ENCODE measurements at places on chromosomes 16 and 17.

DNA sequence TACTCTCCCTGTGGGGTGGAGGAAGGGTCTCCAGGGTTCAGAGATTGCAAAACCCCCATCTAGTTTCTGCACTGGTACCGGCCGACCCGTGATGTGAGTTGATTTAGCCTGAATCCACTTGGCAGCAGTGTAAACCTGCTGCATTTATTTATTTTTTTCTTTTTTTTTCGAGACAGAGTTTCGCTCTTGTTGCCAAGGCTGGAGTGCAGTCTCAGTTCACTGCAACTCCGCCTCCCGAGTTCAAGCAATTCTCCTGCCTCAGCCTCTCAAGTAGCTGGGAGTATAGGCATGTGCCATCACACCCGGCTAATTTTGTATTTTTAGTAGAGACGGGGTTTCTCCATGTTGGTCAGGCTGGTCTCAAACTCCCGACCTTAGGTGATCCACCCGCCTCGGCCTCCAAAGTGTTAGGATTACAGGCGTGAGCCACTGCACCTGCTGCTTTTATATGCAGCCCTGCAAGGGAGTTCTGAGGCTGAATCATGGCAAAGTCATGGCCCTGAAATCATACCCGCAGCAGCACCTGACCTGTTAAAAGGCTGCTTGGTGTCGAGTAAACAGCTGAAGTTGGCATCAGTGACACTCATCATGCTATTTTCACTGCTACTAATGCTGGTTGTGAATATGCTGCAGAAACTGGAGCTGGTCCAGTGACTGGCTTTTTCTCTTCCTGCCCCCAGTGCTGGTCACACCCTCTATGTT is 21.4 kb downstream of the DEXI start:
- DNase-seq, result no peak

DNA sequence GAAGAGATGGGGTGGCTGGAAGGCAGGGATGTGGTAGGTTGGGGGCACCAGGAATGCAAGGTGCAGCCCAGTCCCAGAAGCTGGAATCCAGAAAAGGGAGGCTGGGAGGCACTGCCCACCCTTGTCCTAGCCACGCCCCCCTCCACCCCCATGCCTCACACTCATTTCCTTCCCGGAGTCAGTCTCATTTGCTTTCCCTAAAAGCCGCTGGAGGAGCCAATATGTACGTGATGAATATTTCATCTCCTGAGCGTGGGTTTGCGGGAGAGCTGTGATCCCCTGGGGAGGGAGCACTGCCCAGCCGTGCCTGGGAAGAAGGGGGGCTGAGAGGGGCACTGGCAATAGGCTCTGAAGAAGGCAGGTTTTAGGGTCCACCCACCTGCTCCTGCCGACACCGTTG is 124.5 kb upstream of the LHX1 start:
- no peak for DNase-seq

DNA sequence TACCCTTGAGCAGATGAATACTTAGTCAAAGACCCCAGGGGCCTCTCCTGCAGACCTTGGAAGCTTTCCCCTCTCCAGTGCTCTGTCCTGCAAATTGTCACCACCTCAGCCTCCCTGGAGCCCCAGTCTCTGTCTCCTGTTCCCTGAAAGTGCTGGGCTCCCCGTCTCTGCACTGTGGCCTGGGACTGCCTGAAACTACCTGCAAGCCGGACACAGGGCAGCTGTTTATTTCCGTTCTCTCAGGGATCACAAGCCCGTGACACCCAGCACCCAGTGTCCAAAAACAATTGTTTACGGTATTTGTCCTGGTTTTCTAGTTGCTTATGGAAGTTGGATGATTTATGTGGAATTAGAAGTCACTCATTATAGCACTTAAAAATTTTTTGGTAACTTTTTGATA is 81.6 kb upstream of the CHMP6 start:
- no peak for DNase-seq

DNA sequence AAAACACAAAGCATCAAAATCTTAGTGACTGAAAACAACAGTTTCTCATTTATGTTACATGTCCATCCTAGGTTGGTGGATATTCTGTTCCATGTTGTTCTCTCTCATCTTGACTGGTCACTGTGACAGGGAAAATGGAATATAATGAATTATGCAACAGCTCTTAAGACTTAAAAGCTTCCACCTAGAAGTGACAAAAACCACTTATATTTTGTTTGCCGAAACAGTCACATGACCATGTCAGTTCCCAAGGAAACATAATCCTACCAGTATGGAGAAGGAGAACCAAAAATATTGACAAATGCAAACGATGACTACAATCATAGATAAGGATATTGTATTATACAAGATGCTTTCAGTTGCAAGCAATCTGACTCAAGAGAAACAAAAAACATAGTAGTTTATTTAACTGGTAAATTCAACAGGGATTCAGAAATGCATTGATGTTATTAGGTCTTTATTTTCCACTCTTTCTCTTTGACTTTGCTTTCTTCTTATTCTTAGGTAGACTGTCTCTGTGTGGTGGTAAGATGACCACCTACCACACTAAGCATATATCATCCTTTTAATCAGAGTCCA is 103.8 kb downstream of the SSH2 start:
- no peak for DNase-seq

DNA sequence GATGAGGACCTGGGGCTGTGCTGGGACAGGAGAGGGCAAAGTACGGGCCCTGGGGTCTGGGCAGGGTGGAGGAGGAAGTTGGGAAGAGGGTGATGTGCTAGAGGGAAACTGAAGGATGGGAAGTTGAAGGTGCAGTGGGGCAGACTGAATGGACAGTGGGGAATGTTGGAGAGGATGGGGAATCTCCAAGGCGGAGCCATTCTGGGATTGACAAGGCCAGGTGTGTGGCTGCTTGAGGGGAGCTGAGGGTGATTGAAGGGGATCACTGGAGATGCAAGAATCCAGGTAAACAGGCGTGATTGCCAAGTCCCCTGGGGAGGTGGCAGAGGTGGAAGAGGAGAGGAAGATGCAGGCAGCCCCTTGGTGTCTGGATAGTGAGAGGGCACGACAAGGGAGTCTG is 8.5 kb upstream of the HSD3B7 start:
- DNase-seq, result no peak

GRCh38 chr16:20203272-20203671 is 124.0 kb downstream of the GP2 start:
- DNase-seq, result no peak

DNA sequence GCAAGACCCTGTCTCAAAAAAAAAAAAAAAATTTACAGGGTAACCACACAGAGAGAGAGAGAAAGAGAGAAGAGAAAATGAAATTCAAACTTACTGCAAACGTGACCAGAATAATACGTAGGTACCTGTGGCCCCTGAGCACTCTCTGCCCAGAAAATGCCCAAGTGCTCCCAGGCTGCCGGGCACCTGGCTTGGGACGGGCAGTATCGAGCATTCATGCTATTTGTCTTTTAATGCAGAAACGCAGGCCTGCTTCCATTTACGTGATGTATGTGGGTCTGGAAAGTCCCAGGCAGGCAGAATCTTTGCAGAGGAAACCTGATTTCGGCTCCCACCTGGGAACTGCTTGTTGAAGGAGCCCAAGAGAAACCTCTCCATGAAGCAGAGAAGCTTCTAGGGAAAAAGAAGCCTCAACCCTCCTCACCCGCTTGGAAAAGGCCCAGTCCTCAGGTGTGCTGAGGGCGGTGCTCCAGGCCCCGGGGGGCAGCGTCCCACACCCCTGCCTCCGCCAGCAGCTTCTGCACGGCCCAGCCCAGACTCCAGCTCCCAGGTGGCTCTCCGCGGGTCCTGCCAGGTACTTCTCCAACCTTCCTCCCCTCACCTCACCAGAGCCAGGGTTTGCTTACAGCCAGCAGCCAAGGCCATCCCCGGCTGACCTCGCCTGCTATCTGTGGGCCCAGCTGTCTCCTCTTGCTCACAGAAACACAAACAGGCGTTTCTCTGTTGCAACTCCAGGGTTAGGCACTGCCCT is 14.0 kb downstream of the RPH3AL start:
- DNase-seq, result peak; percentile 9

DNA sequence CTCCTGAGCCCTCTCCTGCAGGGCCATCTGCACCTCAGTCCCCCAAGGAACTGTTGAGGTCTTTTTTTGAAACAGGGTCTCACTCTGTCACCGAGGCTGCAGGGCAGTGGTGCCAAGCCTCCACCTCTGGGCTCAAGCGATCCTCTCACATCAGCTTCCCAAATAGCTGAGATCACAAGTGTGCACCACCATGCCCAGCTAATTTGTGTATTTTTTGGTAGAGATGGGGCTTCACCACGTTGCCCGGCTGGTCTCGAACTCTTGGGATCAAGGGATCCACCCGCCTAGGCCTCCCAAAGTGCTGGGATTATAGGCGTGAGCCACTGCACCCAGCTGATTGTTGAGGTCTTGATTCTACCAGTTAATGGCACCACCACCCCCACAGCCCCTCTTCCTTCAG is 27.9 kb upstream of the ENDOV start:
- DNase-seq, result no peak

DNA sequence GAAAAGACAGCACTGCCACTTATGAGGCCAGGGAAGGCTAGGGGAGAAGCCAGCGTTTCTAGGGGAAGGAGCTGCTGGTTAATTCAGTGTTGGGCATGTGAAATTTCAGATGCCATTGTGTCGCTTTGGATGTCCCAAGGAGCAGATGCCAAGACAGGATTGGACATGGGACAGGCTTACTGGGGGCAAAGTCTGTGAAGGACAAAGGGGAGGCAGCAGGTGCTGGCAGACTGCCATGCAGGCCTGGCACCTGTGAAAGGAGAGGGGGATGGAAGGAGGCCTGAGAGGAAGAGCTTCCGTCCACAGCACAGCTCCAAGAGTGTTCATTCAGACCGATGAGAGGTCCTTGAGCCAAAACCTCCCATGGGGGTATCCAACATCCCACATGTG is 255.5 kb upstream of the RPL38 start:
- no peak for DNase-seq

GRCh38 chr17:66115246-66115645 is 76.7 kb downstream of the CEP112 start:
- no peak for DNase-seq

DNA sequence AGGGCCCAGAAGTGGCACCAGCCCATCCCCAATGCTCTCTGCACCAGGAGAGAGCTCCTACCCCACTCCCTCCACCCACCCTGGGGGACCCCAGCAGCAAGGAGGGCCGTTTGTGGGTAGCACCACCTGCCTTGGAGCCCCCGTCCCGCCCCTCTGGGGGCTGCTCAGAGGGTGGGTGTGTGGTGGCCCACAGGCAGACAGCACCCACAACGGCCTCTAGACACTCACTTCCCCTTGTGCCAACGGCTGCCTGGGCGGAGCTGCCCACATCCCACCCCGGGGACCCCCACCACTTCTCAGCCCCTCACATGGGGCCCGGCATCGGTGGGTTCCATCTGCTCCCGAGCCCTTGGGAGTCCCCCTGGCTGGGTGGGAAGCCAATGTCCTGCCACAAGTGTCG is 33.3 kb downstream of the BAHCC1 start:
- DNase-seq, result no peak

- no peak for DNase-seq
Measured at GRCh38 chr17:19317359-19318095, 45.0 kb downstream of the B9D1 start.

GRCh38 chr16:56350491-56351405 is 74.6 kb downstream of the AMFR start:
- DNase-seq, result no peak

GRCh38 chr17:77504652-77505155 is 363.9 kb downstream of the SEC14L1 start:
- DNase-seq, result no peak

DNA sequence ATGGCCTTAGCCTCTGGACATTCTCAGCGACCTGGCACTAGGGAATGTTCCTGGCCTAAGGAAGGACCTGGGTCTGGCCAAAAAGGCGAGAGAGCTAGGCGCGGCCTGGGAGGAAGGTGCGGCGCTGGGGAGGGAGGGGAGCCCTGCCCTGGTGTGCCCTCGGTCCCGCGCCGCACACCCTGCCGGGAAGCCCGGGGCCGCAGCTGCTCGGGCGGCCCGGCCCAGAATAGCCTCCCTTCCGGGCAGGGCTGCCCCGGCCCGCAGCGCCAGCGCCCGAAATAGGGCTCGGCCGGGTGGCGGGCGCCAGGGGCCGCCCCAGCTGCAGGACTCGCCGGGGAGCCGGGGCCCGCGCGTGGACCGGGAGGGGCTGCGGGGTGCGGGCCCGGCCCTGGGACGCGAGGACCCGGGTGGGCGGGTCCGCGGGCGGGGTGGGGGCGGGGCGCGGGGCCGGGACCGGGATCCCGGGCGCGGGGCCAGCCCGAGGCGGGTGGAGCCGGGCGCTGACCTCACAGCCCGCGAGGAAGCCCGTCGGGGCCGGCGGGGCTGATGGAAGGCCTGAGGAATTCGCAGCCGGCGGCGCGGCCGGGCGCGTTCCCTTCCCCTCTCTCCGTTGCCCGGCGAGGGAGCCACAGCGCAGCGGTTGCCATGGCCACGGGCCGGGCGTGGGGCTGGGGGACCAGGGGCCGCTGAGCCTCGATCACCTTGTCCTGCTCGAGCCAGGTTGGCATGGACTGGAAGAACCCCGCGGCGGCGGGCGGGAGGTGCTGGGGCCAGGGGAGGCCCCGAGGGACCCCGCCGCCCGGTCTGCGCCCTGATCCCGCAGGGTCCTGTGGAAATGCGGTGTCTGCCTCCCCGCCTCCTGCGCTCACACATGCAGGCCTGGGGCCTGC is 18.1 kb downstream of the SOCS3 start:
- DNase-seq, result peak; percentile 78

DNA sequence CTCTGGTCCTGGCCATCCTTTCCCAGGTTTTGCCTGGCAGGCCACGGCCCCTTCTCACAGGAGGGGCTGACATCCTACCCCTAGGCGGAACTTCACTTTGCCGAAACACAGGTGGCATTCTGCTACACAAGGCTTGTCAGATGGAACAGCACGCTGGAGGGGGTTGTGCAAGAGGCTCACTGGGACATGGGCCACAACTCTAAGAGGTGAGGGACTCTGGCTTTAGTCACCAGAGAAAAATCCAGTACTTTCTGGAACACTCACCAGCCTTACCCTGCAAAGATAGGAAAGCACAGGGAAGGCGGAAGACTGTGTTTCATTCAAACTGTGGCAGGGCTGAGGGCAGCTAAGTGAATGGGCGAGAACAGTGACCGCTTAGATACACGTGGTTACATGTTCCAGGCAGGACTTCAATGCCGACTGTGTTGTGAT is 18.3 kb downstream of the CDC42EP4 start:
- DNase-seq, result no peak

DNA sequence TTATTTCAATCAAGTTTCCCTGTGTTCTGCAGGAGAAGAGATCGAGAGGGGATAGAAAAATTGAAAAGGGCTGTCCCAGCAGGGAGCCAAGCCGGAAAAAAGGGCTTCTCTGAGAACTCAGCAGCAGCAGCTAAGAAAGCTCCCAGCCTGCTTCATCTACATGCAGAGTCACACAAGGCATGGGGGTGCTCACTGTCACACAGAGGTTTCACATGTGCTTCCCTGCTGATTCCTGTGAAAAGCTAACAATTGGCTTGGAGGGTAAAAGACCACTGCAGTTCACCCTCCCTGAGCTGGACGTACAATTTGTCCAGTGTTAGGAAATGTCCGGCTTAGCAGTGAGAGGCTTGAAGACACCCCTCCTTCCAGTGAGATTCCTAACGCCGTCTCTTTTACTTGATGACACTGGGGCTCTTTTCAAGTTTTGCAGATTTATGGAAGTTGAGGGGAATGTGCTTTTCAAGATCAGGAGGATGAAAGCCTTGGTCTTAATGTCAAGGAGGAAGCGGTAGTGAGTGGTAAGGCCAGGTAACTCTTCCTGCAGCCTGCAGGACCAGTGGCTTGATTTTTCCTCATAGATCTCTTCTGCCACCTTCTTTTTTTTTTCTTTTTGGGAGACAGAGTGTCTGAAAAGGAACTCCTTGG is 85.6 kb downstream of the WNT3 start:
- DNase-seq, result no peak

GRCh38 chr16:87948119-87948545 is 3.1 kb upstream of the BANP start:
- no peak for DNase-seq

Measured in D341Med (cell line).